ENCODE measurements at places on chromosomes 4 and X.
A peak's percentile ranks its signal among the peaks of the same experiment; 100 is the strongest.

- DNase-seq = no peak
Measured at GRCh38 chr4:1648962-1649361, 35.2 kb downstream of the FAM53A start.

GRCh38 chr4:189530848-189531247, 409.8 kb upstream of the FRG1 start:
- no peak for DNase-seq

DNA sequence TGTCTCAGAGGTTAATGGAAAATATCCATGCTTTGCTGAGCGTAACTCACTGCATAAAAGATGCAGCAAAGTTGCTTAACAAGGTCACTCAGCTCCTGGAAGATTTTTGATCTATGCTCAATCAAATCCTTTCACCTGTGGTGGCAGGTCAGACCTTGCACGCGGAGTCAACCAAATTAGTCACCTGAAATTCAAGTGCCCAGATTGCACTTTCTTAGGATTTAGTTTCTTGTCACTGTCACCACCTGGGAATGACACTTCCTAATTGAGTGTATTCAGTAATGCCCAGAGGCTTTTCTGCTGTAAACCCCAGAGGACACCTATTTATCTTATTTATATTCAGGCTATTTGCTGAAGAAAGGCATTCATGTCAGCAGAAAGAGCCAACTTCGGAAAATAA, 215.8 kb upstream of the SMIM31 start:
- no peak for DNase-seq

- no peak for DNase-seq
Measured at GRCh38 chrX:122703762-122704161, 480.3 kb upstream of the GRIA3 start.

- peak; percentile 40 for DNase-seq
Measured at GRCh38 chrX:140766024-140766611, 56.6 kb downstream of the LINC00632 start.

GRCh38 chr4:110265001-110265400, 66.6 kb upstream of the ELOVL6 start:
- no peak for DNase-seq

- DNase-seq = no peak
Measured at GRCh38 chr4:47278631-47279030, 184.9 kb downstream of the COMMD8 start.

GRCh38 chrX:43557792-43558191, 98.3 kb upstream of the MAOA start:
- peak; percentile 60 for DNase-seq

DNA sequence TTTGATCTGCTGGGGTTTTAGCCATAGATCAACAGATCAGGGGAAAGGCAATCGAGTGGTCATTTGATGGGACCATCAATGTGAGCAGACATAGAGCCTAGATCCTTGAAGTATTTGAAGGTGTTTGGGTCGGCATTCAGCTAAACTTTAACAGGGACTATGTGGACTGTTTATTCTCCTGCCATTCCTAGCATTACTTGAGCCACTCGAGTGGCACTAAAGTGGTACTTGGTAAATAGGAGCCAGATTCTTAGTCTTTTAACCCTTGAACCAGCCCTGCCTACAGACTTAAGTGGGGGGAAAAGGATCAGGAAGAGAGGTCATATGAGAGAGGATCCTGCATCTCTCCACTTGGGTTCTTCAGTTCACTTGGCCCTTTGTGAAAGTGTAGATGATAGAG, 3.8 kb downstream of the MSN start:
- no peak for DNase-seq

GRCh38 chrX:23887451-23887850, 20.3 kb downstream of the APOO start:
- no peak for DNase-seq

DNA sequence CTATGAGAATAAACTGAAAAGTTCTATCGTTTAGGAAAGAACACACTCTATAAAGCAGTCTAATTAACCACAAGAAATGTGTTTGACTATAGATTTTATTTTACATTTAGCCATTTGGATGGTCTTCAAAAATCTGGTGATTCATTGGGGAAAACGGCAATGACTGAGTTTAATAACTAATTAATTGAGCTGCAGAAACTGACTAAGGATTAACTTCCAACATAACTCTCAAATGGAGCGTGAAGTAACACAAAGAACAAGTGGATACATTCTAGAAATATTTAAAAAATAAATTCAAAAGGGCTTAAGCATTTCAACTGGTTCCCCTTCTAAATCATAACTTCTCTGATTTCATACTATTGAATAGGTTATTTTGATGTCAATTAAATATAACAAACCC, 1582.4 kb downstream of the PCDH18 start:
- DNase-seq = no peak

DNA sequence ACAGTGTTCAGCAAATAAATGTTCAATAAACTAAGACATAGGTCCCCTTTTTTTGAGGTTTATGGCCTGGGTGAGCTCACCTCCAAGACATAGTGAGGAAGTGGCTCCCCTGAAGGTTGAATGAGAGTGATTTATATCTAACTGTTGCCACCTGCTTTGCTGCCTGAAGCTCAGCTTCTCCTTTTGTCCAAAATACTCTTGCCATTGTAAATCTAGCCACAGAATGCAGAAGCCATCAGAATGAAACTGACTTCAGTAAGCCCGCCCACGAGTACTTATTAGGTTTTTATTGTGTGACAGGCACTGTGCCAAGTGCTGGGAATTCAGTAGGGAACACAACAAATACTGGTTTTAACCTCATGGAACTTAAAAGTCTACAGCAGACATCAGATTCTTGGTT, 18.0 kb downstream of the SPINK2 start:
- DNase-seq = peak; percentile 16

- no peak for DNase-seq
Measured at GRCh38 chr4:98638661-98639060, 19.8 kb downstream of the TSPAN5 start.

DNA sequence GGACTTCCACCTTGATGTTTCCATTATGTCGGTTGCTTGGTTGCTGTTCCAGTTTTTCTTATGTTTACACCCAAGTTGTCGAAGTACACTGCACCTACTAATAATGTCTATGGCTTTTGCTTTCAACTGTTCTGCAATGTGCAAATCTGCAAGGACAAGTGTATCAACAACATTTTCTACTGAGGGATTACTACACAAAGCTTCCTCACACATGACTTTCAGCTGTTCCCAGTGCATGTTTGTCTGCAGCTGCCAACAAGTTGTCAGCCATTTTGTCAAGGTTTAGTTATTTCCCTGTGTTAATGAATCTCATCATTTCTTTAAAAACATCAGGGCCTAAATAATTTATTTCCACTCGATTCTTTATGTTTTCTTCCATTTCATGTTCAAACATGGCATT, 45.4 kb upstream of the UGT2A3 start:
- no peak for DNase-seq

- DNase-seq = no peak
Measured at GRCh38 chrX:44596277-44596676, 53.6 kb upstream of the FUNDC1 start.

- DNase-seq = no peak
Measured at GRCh38 chr4:82381661-82382296, 8.0 kb upstream of the HNRNPD start.

- no peak for DNase-seq
Measured at GRCh38 chrX:103256651-103257050, 1.7 kb upstream of the TCEAL8 start.

- peak; percentile 64 for DNase-seq
Measured at GRCh38 chrX:53317365-53318069, 36.1 kb upstream of the IQSEC2 start.

DNA sequence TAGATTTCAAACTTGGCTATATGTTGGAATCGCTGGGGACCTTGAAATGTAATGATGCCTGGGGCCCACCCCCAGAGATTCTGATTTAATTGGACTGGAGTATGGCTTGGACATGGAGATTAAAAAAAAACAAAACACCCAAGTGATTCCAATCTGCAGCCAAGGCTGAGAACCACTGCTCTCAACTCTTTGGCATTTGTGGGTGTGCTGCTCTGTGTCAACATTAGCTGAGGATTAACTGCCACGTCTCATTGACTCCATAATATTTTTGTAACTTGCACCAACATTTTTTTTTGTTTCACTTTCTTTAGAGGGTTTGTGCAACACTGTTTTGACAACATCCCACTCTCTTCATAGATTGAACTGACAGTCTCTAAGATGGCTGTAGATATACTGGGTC, 41.1 kb upstream of the PDK3 start:
- DNase-seq = no peak
